ENCODE measurements at places on chromosomes 13 and 19.

- no peak for DNase-seq
Observed at GRCh38 chr13:106487129-106487528, 48.3 kb downstream of the EFNB2 start.

- no peak for DNase-seq
Observed at GRCh38 chr19:10011974-10012373, 1.3 kb upstream of the RDH8 start.

GRCh38 chr19:31249217-31249616 is 100.0 kb downstream of the TSHZ3 start:
- no peak for DNase-seq

- DNase-seq: no peak
Observed at GRCh38 chr13:100234524-100235136, 145.7 kb downstream of the PCCA start.

DNA sequence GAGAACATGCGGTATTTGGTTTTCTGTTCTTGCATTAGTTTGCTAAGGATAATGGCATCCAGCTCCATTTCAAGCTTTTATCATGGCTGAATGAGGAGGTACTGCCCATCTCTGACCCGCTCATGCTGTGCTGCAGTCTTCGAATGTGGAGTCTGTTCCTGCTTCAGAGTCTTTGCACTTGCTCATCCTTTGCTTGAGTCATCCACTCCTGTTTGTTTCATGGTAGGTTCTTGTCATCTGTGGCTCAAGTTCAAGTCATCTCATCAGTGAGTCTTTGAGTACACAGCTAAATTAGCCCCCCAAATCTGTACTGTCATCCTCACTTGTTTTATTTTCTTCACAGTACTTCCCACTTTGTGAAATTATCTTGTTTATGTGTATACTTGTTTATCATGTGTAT is 5.4 kb downstream of the UCHL3 start:
- no peak for DNase-seq

- peak; percentile 41 for DNase-seq
Observed at GRCh38 chr13:112968910-112969691, at the start of gene MCF2L. MCF2L (plus strand) TSS chr13:112969214; CDS start chr13:112969380, 166 bp downstream.

GRCh38 chr13:47237571-47237970 is 340.7 kb upstream of the HTR2A start:
- no peak for DNase-seq

GRCh38 chr13:24080134-24080533 is 80.4 kb upstream of the SPATA13 start:
- DNase-seq: no peak

- no peak for DNase-seq
Observed at GRCh38 chr13:99307247-99307646, at the start of gene GPR183. GPR183 (minus strand) TSS chr13:99307399; CDS start chr13:99296145, 11,254 bp downstream.

DNA sequence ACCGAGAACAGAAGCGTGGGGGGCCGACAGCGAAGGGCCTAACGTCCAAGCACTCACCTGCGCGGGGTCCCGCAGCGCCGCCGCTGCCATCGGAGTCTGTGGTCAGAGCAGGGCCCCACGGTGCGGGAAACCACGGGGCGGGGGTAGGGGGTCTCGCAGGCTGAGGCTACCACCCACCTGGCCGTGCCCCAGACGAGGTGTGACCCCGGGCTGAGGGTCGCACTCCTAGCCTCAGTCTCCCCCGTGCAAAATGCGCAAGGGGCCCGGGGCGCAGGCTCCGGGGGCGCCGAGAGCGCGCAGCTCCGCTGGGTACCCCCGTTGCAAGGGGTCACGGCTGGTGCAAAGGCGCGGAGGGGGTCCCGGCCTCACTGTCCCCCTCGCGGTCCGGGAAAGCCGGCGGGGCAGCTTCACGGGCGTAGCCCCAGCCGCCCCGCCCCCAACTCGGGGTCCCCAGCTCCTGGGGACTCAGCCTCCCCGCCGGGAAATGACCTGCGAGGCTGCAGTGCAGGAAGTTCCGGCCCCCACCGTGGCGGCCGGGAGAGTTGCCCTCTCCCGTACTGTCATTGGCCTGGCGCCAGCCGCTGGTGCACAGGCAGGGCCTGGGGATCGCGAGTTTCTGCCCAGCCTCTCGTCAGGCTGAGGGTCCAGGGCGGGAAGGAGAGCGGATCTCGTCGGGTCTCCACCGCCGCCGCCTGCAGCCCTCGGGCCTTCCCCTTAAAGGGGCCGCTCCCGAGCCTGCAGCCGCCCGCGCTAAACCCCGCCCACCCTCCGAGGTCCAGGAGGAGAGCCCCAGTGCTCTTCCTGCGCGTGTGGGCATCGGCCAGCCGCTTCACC is at the start of gene ZNF792:
Gene ZNF792 (minus strand): TSS at position 657 of the 834 bp plus-strand sequence. CDS start 567 bp downstream, at position 90.
- peak; percentile 38 for DNase-seq

DNA sequence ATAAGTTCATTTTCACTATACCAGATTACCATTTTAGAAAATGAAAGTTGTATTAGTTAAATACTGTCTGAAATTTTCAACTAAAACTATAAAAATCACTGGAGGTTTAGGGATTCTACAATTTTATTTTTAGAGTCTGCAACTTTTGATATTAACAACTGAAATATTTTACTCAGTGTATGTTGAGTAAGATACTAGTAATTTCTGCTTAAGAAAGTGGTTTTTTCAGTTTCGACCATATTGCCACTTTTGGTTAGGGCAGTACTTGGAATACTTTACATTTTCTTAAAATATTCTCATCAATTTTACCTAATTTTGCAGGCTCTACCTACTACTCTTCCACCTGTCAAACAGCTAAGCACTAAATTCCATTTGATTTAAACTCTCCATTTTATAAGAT is 59.6 kb downstream of the KCNRG start:
- no peak for DNase-seq

GRCh38 chr19:11264452-11265176 is 2.3 kb upstream of the DOCK6 start:
- DNase-seq: no peak

DNA sequence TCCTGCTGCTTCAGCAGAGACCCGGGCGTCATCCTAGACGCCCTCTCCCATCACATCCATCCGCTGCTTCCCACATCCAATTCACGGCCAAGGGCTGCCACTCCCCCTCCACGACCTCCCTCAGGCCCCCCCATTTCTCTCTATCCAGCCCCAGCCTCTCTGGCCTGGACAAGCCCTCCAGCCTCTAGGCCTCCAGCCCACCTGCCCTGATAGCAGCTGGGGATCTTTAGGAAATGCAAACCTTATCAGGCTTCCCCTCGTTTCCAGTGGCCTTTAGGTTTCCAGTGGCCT is 51.6 kb downstream of the PEPD start:
- no peak for DNase-seq

DNA sequence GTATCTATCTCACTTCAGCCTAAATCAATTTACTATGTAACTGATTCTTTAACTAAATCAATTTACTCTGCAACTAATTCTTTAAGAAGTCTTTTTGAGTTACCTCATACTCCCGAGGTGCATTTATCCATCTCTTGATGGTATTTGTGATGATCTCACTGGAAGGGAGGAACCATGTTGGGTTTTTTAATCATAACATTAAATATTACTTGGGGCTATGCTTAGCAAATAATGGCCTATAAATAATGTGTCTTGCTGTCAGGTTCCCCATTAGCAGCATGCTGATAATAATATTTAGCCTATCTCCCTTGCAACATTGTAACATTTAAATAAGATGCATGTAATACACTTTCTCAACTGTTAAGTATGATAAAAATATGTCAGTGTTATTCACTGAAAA is 411.3 kb downstream of the SLITRK1 start:
- no peak for DNase-seq

DNA sequence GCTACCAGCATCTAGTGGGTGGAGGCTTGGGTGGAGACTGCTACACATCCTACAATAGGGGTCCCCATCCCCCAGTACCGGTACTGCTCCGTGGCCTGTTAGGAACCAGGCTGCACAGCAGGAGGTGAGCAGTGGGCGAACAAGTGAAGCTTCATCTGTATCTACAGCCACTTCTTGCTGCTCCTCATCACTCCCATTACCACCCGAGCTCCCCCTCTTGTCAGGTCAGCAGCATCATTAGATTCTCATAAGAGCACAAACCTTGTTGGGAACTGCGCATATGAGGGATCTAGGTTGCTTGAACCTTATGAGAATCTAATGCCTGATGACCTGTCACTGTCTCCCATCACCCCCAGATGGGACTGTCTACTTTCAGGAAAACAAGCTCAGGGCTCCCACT is 37.0 kb downstream of the NWD1 start:
- no peak for DNase-seq

GRCh38 chr19:42270346-42271044 is 1.4 kb downstream of the CIC start:
- DNase-seq: peak; percentile 56

DNA sequence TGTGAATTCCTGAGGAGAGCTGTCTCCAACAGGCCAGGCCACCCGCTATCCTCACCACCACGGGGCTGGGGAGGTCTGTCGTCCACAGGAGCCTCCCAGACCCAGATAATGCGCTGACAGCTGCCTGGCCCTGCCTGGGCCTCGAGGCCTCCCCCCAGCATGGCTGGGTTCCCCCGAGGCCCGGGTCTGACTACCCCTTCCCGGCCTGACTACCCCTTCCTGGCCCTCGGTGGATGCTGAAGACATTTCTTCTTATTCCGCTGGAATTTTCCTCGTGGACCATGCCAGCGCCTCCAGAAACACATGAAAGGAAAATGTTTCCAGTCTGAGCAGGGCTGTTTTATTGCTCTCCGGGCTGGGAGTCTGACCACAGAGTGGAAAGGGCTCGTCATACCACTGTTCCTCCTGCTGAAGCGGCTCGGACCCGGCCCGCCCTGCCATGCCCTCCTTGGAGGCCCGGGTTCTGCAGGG is 16.8 kb upstream of the COMP start:
- no peak for DNase-seq

DNA sequence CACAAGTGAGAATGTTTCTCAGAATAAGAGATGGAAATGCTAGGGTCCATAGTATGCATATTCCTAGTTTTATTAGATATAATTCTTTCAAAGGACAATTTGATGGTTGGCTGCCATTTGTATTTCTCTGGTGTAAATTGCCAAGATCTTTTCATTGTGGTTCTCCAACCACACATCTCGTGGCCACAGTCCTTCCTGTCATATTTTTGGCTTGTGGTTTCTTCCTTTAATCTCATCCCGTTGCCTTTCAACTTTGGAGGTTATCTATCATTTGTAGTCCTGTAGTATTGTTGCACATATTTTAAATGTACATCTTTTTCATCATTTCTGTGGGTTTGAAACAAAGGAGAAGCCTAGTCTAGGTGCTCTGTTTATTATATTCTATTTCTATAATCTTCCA is 61.2 kb downstream of the WASF3 start:
- DNase-seq: no peak

GRCh38 chr13:95710313-95710712 is 33.4 kb downstream of the DNAJC3 start:
- DNase-seq: no peak

- no peak for DNase-seq
Observed at GRCh38 chr19:56841193-56841543, 642 bp upstream of the PEG3 start.

DNA sequence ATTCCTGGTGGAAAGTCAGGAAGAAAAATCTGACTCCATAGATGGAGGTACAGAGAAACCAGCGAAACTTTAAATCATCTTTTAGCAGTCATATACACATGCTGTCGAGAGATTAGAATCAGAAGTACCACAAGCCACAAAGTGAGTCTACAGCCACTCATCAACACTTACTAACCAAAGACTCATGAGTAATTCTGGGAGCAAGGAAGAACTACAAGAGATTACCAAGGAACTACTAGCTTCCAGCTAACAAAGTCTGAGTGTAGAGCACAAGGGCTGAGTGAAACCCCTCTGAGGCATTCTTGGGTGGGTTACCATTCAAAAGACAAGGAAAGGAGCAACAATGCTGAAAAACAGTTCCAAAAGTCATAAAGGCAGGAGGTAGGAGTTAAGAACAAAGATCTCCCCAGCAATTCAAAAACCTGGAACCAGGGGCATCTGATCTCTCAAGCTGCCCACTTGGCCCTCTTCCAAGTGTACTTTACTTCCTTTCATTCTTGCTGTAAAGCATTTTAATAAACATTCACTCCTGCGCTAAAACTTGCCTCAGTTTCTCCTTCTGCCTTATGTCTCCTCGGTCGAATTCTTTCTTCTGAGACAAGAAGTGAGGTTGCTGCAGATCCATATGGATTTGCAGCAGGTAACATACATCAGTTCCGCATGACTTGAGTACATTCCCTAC is 13.0 kb downstream of the RBM26 start:
- no peak for DNase-seq

DNA sequence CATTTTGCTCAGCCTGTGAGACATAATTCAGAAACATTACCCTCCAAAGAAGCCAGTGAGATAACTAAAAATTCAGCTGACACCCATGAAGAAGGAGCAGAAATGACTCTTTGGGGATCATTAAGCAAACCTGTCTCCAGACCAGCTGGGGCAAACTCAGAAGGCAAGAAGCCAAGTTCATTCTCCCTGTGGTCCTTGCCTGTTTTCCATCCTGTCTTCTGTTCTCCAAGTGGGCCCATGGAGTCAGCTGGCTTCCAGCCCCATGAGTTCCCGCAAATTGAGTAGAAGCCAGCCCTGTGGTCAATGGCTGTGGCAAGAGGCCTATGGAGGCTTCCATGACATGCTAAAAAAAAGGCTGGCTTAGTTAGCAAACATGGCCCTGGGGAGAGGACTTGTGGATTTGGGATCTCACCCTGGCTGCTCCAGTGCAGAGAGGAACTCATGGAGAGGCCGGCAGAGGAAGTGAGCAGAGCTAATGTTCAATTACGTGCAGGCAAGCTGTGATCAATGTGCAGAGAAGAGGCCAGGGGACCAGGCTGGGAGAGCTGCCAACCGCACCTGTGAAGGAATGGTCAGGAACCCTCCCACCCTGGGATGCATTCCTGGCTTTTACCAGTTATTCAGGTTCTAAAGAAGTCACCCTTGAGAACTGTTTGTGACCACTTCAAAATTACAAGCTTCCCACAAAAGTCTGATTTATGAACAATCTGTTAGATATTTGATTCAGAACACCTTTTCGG is 229.1 kb downstream of the TSHZ3 start:
- no peak for DNase-seq

DNA sequence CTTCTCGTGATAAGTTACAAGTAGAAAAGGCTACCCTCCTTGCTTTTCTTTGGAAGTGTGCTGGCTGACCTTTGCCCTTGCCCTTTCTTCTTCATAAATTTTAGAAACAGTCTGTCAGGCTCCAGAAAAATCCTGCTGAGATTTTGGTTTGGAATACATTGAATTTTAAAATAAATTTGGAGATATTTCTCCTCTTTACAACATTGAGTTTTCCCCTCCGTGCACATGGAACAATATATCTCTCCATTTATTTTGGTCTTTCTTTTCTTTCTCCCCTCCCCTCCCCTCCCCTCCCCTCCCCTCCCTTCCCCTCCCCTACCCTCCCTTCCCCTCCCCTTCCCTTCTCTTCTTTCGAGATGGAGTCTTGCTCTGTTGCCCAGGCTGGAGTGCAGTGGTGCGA is 8.6 kb downstream of the KLK4 start:
- DNase-seq: no peak

DNA sequence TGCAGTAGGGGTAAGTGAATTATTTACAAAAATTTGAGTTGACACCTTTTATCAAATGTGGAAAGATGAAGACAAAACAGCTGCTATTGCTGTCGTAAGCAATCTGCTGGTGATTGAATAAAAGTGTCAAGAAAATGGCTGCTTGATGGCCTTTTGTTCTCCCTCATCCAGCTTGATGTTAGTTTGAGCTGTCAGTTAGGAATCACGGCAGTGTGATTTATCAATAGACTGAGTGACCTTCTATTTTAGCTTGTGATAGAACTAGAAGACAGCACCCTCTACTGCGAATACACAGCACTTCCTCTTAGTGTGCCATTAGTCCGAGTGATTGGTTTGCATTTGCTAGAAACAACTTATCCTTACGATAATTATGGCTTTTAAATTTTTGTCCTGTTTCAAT is 76.3 kb downstream of the MZT1 start:
- DNase-seq: no peak

- DNase-seq: no peak
Observed at GRCh38 chr13:114011226-114011625, 37.4 kb upstream of the C13orf46 start.

Data from stimulated activated CD8-positive, alpha-beta memory T cell treated with anti-CD3 and anti-CD28 coated beads, Interleukin-4, amount 100 ng/mL, for 24 hours (primary cell).